ENCODE measurements at places on chromosomes 7 and 10.

DNA sequence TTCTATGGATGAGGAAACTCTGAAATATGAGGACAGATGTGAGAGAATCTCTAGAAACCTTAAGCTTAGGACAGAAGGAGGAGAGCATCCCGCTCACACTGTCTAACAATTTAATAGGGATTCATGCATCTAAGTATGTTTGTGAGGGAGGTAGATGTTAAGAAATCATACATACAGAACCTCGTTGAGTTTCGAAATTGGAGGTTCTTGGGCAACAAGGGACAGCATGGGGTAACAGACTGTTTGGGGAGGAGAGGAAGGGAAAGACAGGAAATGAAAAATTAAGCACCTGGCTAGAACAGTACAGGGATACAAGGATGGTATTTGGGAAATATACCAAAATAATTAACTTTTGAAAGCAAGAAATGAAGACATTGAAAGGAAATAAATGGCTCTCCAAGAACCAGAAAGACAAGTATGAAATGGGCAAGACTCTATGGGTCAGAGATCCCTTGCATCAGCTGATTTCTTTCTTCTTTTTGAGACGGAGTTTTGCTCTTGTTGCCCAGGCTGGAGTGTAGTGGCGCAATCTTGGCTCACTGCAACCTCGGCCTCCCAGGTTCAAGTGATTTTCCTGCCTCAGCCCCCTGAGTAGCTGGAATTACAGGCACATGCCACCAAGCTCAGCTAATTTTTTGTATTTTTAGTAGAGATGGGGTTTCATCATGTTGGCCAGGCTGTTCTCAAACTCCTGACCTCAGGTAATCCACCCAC, 207.9 kb downstream of the CTNNA3 start:
- DNase-seq, result no peak

- DNase-seq, result no peak
Observed at GRCh38 chr10:89580243-89580642, 44.8 kb upstream of the SLC16A12 start.

GRCh38 chr7:372932-373791, 83.2 kb downstream of the FOXL3 start:
- no peak for DNase-seq

- no peak for DNase-seq
Observed at GRCh38 chr7:48139459-48139858, 31.8 kb upstream of the ABCA13 start.

DNA sequence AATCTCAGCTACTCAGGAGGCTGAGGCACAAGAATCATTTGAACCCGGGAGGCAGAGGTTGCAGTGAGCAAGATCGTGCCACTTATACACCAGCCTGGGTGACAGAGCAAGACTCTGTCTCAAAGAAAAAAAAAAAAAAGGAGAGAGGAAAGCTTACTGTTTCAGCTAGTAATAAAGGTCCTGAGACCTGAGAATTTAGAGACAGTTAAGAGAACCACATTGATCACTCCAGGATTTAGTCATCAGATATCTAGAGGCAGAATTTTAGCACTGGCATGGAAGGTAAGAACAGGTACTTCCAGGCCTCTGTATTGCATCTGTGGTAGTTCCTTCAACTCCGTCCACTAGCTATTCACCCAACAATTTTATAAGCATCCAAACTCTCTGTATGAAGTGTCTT, 7.8 kb downstream of the COG5 start:
- no peak for DNase-seq

- DNase-seq, result no peak
Observed at GRCh38 chr10:59805014-59805413, 51.8 kb upstream of the MRLN start.

GRCh38 chr7:158863611-158864506, 7.5 kb downstream of the DYNC2I1 start:
- DNase-seq, result no peak

DNA sequence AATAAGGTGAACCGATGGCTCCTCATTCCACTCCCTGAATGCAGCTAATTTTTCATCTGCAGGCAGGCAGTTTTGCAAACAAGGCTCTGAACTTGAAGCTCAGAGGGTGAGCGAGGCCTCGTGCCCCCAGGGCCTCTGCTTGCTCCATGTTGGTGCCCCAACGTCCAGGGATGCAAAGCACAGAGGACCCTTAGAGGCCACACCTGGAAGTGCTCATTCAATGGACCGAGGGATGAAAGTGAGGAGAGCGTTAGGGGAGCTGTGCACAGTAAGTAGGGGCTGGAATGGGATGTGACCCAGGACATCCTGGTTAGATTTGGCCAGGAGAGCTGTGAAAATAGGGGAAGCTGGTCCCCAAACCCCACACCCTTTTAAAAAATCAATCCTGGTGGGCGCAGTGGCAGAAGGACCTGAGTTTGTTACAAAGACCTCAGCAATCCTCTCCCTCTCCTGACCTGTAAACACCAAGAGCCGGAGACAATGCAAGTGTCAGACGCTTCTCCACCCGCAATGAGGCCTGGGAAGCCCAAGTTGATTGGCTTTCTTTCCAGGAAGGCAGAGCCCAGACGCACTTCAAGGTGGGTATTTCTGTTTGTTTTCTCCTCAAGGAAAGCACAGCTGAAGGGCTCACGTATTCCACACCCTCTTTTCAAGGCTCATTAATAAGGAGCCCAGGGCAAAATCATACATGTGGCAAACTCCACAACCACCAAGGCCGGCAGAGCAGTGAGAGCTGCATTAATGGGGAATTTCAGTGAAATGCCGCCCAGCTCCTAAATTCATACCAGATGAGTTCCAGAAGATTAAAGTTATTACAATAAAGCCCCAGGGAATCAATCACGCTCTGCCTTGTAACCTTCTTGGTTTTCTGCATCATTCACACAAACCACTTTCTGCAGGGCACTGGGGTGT, 14.1 kb upstream of the CXCL12 start:
- no peak for DNase-seq

DNA sequence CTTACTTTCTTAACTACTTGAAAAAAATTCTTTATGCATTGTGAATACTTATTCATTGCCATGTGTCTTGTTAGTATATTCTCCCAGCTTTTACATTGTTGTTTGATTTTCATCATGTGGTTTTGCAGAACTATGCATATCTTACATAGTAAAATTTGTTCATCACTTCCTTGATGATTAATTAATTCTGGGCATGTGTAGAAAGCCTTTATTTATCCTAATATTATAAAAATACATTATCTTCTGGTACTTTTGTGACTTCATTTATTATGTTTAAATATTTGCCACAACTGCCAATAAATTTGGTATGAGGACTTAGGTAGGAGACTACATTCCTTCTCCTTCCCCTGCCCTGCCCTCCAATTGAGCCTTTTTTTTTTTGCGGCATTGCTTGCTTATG, 166.0 kb upstream of the ZNF32 start:
- no peak for DNase-seq

DNA sequence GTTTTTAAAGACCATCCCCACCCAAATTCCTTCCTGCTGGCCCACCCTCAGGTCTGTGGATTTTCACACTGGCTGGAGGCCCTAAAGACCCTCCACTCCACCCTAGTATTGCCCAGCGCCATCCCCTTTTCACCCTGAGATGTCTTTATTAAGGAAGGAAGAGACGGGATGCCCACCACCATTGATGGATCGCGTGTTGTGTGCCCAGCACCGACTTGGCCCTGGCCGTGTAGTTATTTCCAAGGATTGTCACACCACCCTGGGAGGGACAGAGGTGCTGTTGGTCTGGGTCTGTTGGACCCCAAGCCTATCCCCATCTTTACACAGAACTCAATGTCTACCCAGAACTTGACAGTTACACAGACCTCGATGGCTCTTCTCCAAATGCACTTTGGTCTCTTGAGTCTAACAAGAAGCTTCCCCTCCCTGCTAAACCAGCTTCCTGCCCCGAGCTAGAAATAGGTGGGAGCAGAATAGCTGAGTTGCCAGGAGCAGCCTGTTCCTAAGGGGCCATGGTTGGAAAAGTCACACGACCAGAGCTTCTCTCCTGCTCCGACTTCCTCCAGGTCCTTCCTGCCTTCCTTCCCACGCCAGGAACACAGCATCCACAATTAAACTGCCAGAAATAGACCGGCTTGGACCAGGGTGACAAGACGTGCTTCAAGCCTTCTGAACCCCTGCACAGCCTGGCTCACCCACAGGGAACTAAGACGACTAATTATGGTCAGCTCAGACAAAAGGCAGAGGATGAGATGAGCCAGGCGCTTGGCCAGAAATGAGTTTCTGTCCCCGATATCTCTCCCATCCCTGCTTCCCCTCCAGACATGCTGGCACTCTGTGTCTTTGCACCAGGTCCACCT, 139.5 kb upstream of the CHST15 start:
- DNase-seq, result no peak

DNA sequence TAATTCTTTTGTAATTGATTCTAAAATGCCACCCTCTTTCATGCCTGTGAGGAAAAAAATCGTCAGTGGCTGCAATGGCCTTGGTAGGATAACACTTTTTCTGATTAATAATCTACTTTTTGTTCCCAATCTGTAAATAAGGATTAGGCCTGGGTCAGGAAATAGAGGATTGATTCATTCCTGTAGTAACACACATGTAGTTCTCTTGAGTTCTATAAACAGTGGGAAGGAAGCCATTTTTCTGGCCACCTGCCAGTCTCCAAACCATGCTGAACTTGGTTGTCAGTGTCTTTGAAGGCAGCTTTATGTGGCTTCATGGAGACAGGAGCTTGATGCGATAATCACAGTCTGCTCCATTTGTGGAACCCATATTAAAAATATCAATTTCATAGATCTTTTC, 169.3 kb upstream of the NFE2L3 start:
- DNase-seq, result no peak

- peak; percentile 14 for DNase-seq
Observed at GRCh38 chr10:77409697-77410471, 227.7 kb downstream of the KCNMA1 start.

GRCh38 chr10:104122225-104123107, 495 bp downstream of the SFR1 start:
- DNase-seq, result no peak

DNA sequence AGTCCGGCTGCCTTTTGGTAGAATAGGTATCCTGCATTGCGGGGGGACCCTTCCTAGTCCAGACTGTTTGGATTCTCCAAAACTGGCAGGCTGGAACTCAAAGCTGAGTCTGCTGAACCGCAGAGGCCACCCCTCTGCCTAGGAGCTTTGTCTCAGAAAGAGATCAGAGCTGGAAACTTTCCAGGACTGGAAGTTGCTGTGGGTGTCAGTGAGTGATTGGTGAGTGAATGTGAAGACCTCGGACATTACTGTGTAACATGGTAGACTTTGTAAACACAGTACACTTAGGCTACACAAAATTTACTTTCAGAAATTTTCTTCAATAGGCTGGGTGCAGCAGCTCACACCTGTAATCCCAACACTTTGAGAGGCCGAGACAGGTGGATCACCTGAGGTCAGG, 103.8 kb downstream of the DNAJC1 start:
- no peak for DNase-seq

- DNase-seq, result no peak
Observed at GRCh38 chr10:71998119-71998839, 34.1 kb downstream of the CHST3 start.

Data from SHP77 treated with DMSO at 0.1 percent for 48 hours (cell line).